ENCODE measurements at places on chromosomes 7 and 10.

- no peak for DNase-seq
These were observed 67.8 kb downstream of the PHTF2 start for GRCh38 chr7:77866370-77866769.

DNA sequence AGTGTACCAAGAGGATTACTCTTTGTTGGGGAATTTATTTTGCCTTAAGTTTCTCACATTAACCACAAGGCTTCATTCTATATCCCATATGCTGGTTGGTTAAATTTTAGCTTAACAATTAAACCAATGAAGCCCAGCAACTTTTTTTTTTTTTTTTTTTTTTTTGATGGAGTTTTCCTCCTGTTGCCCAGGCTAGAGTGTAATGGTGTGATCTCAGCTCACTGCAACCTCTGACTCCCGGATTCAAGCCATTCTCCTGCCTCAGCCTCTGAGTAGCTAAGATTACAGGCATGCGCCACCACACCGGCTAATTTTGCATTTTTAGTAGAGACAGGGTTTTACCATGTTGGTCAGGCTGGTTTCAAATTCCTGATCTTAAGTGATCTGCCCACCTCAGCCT, 75.0 kb upstream of the MKX start:
- no peak for DNase-seq

- no peak for DNase-seq
These were observed 176.6 kb downstream of the BMPER start for GRCh38 chr7:34081935-34082334.

DNA sequence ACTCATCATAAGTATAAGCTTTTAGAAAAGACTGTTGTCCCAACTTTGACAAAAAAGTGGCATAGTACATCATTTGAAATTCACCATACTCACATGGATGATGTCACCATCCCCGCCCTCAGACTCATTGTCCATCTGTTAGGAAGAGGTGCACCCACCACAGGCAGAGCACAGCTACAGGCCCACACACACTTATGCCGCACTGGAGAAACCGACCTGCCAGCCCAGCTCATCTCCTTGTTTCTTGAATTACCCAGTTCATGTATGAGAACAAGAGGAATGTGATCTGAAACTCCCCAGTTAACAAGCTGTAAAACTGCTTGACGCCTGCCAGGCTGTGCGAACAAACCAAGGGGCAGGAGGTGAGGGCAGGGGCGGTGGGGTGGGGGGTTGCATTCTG, 312.0 kb downstream of the DPP6 start:
- no peak for DNase-seq

DNA sequence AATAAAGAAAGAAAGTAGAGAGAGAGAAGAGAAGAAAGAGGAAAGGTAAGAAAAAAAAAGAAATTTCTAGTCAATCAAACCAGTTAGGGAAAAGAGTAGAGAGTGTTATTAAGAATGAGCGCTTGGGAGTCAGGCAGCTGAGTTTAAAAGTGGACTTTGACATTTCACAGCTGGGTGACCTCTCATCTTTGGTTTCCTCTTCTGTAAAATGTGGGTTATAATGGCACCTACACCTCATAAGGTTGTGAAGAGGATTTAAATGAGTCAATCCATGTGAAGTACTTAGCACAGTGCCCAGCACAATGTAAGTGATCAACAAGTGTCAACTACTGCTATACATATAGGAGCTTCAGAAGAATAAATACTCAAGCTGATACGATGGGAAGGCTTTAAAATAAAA, 12.2 kb downstream of the HOXA1 start:
- DNase-seq = no peak

DNA sequence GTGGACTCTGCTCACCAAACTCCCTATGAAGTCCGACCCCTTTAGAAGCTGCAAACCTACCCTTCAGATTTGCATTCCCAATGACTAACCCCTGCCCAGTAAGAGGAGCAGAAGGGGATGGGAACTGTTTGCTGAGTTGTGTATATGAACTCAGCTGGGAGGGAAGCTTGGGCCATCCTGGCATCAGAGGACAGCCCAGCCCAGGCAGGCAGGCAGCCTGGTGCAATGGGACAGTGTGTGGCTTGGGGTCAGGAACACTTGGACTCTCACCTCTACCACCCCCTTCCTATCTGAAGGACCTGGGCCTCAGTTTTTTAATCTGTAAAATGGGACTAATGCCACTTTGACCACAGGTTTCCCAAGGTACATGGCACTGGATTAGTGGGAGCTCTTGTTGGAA, 147.4 kb upstream of the GPR26 start:
- no peak for DNase-seq

DNA sequence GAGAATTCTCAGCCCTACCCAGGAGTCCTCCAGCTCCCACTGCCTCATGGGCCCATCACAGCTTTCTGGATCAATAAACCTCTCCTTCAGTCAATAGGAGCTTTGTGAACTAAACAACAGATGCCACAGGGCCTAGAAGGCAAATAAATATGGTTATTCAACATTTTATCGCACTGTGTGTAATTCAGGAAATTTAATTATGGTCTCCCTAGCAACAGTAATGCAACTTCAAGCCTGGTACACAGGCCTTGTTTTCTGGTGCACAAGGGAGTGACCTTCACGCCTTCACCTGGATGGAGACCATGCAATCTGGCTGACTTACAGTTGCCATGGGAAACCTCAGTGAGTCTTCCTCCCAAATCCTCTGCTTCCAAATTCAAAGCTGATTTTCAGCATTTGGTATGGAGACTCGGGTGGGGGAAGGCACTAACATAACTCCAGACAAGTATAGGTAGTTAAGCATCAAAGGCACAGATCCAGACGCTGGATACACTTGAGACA, 441.0 kb upstream of the NPVF start:
- DNase-seq = no peak

All from D341Med (cell line).